Sciatic nerve (tissue), 2 donors: ENCODE measurements at places on chromosomes 13 and 19. TPM values are rescaled to one million over a fixed set of nuclear protein-coding genes. Genes with fewer than 3 reads are reported as not detected.

Gene KCNN4
- total RNA-seq, result 3.0 TPM

Gene METTL21C
- total RNA-seq, result not detected

Gene ANKRD10
- 254 TPM for total RNA-seq

Gene KIR2DL1
- not detected for total RNA-seq

Gene AKAP11
- 62.2 TPM for total RNA-seq
